ENCODE measurements at places on chromosomes 3 and 15.
A peak's percentile ranks its signal among the peaks of the same experiment; 100 is the strongest.

- DNase-seq = no peak
Measured at GRCh38 chr15:58478035-58478434, 46.2 kb downstream of the LIPC start.

DNA sequence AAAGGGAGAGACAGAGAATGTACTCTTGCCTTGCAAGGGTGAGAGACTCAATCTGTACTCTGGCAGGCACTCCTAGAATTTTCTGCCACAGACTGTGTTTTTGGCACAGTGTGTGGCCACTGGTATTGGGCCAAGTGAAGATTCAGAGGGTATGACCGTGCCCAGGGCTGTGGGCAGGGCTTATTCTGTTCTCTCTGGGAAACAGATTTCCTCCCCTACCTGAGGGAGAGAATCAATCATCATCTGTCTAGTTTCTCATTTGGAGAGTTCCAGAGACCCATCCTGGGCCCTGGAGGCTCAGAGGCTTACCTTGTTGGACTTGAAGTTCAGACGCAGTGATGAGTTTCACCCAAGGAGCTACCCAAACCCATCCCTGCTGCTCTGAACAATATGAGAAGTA lies 28.2 kb downstream of the CSTA start:
- DNase-seq = no peak

- DNase-seq = no peak
Measured at GRCh38 chr3:191770541-191770940, 309.6 kb downstream of the PYDC2 start.

DNA sequence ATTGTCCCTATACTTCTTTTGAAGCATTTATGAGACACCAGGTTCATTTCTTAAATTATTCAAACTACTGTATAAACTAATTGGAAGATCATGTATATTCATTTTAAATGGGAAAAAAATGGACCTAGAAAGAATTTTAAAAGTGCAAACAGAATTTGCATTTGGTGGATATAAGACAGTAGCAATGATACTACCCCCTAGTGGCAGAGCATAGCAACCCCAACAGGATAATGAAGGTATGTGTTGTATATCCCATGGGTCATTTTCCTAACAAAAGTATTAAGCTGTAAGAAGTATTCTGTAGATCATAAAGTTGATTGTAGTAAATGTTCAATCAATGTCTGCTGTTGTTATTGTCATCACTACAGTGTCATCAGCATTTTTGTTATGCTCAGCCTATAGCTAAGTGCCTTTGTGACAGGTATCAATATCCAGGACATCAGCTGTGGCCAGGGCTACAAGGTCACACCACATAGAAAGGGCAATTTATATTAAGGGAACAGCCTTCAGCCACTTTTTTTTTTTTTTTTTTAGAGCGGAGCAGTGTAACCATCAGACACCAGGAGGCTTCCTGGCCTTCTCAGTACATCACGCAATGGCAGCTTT lies 175.8 kb downstream of the FOXB1 start:
- DNase-seq = peak; percentile 59

- peak; percentile 92 for DNase-seq
Measured at GRCh38 chr3:175111036-175111435, 251.9 kb downstream of the NAALADL2 start.

DNA sequence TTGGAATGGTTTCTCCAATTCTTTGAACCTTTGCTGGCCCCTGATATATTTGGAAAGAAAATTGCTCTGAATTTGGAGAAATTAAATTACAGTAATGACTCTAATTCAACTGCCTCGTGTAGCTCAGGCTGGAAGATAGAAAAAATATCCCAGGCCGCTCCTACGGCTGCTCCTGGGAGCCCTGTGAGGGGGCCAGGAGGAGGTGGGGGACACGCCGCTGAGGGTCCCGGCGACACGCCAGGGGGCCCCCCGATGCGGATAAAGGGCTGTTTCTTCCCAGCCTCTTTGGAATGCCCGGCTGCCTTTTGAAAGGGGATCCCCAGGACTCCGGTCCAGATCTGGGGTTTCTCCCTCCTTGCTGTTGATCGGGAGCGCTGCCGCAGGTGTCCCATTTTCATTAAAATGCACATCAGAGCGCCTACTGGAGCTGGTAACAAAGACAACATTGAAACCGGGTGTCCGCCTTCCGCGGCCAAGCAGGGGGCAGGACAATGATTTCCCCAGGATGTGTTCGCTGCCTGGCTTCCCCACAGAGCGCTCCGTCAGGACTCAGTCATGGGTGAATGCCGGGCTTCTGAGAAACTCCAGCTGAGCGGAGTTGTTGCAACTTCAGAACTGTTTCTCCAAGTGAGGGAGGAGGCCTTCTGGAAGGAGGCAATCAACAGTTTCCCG lies 200.1 kb upstream of the KBTBD8 start:
- DNase-seq = peak; percentile 77
